ENCODE measurements at places on chromosomes 16 and 17.

DNA sequence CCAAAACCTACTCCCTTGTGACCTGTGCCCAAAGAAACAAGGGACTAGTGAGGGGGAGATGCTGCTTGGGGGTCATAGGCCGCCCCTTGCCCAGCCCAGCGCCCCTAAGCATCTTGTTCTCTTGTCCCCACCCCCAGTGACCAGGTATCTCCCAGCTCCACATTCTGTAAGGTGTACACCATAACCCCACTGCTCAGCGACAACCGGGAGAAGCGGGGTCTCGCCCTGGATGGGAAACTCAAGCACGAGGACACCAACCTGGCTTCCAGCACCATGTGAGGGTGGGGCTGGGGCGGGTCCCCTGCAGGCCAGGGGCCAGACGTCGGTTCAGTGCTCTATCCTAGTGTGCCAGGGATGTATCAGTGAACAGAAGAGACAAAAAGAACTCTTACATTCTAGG is 8.7 kb downstream of the ARRB2 start:
- DNase-seq = no peak

- DNase-seq = no peak
Observed at GRCh38 chr16:19559242-19559910, 3.9 kb downstream of the VPS35L start.

DNA sequence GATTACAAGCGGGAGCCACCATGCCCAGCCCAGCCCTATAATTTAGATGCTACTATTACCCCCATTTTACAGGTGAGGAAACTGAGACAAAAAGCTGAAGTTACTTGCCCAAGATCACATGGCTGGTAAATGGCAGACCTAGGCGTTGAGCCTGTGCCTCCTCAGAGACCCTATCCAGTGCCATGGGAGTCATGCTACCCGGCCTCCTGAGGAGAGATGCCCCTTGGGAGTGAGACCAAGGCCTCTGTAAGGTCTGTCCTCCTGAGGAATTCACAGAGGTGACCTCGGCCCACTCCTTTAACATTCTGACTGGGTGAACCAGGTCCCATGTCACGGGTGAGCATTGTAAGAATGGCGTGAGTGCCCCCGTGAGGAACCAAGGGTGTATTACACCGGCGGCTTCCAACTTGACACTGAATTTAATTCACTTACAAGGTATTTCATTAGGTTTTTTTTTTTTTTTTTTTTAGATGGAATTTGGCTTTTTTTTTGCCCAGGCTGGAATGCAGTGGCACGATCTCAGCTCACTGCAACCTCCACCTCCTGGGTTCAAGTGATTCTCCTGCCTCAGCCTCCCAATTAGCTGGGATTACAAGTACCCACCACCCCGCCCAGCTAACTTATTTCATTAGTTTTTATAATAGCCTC is 95.7 kb downstream of the ABCC6 start:
- DNase-seq = peak; percentile 48

GRCh38 chr16:86285938-86286921 is 224.1 kb upstream of the FOXF1 start:
- no peak for DNase-seq

GRCh38 chr16:86251682-86252081 is 258.6 kb upstream of the FOXF1 start:
- DNase-seq = no peak

Data from activated naive CD4-positive, alpha-beta T cell (primary cell).